ENCODE measurements at places on chromosomes 1 and 21.

DNA sequence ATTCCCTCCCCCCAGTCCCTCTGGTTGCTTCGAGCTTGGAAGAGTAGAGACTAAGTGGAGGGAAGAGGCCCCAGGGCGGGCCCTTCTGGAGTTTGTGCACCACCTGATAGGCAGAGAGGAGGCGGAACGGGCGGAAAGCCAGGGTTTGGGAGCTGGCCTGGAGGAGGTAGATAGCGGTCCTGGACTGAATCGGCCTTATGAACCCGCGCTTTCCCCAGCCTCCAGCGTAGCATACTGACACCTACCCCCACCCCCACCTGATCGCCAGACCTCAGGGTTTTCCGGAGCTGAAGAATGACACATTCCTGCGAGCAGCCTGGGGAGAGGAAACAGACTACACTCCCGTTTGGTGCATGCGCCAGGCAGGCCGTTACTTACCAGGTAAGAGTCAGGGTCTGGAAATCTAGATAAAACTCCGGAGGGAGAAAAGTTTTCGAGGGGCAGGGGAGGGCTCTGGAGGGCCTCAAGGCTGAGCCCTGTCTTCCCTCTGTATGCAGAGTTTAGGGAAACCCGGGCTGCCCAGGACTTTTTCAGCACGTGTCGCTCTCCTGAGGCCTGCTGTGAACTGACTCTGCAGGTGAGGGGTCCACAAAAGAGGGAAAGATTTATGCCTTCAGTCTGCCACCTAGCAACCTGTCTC is 705 bp downstream of the UROD start:
- DNase-seq, result no peak

DNA sequence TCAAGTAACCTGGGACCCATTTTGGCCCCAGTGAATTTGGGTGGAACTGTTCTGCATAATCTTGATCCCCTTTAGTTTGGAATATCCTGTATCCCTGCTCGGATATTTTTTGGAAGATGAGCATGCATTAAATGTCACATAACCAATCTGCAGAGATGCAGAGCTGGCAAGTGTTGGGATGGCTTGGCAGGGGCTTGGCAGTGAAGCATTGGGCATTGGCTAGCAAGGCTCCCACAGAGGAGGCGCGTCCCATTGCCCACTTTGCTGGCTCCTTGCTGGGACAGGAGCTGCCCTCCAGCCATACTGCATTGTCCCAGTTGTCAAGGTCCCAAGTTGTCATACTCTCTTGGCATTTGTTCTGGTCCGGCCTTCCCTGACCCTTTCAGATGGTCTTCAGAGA is 29.9 kb downstream of the LAMC2 start:
- DNase-seq, result no peak

DNA sequence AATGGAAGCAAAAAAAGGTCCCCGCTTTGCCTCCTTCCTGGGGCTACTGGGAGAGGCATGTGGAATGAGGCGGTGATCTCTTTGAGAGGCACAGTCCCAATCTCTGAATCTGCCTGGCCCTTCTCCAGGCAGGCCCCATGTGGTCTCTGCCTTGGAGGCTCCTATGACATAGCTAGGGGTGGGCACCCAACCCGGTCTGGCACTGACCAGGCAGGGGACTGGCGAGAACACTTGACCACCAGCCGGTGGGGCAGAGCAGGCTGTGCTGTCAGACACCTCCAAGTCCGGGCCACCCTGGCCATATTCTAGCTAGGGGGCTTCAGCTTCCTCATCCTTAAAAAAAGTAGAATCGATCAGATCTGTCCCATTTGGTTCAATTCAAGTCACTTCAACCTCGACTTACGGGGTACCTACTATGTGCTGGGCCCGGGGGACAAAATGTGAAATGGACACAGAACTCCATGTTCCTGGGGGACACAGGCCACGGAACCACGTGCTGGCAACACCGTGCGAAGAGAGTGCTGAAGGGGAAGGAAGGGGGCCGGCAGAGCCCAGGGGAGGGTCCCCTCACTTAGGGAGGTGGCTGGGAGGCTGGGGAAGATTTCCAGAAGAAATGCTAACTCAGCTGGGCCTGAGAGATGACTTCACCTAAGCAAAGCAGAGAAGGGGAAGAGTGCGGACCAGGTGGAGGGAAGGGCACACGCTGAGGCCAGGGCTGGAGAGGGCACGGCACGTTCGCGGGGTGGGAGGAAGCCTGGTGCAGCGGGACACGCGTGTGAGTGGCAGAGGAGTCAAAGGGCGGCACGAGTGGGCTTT is 33.3 kb downstream of the HSPG2 start:
- no peak for DNase-seq

DNA sequence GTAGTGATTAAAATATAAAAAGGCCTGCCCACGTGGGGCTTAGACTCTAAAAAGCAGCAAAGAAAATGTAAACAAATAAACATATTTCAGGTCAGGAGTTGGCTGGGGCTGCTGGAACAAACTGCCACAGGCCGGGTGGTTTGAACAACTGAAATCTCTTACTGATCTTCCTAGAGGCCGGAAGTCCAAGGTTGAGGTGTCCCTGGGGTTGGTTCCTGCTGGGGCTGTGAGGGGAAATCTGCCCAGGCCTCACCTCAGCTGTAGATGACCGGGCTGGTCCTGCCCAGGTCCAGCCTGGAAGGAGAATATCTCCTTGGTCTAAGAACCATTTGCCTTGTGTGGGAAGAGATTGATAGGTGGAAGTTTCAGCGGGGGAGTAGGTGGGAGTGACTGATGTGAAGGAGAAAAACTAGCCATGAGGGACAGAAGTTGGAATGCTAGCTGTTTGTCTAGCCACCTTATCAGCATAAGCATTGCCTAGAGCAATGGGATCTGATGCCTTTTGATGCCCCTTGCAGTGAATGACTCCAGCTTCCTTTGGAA is 221.1 kb downstream of the DYRK1A start:
- DNase-seq, result no peak

GRCh38 chr1:221272940-221273339 is 393.7 kb downstream of the HLX start:
- DNase-seq, result no peak

DNA sequence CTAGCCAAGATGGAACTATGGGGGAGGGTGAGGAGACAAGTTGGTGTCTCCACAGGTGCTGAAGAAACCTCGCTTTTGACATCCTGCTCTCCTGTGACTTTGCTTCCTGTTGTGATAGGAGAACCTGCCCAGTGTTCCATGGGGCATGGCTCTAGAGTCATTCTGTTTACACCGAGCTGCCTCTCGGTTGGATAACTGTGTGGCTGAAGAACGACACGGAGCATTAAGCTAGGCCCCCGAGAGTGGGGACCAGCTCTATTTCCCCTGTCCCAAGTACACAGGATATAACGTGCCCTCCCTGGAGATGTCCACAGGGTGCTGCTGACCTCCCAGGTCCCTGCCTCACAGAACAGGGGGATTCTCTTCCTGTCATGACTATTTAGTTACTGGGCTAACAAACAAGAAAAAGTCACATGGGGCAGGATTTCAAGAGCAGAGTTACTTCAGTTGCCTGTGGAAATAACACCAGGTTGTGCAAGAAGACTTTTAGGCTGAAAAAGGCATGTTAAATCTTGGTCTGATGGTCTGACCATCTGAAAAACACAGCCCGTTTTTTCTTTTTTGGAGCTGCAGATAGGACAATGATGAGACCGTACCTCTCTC is 29.4 kb upstream of the PPP2R5A start:
- no peak for DNase-seq

DNA sequence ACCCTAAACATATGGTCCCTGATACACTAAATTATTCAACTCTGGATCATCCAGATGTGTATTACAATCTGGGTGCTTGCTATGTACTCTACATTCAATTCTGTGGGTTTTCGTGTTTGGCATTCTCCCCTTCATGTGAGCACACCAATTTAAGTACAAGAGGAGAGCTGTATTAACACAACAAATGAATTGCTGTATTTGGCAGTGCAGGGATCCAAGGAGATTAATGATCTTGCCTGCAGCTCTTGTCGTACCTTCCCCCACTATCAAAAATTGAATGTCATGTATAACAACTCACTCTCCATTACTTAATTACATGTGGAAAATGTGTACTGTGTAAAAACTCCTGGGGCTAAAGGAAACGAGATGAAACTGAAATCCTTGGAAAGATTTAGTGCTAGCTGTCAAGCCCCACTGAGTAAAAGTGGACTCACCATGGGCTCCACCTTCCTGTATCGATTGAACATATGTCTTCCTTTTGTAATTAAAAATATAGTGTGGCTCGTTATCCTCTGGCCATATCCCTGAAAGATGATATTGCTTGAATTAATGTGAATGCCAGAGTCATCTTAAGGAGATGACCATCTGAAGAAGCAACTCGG is 172.2 kb upstream of the L1TD1 start:
- no peak for DNase-seq

GRCh38 chr1:7972285-7972684 is 10.8 kb downstream of the PARK7 start:
- DNase-seq, result no peak

DNA sequence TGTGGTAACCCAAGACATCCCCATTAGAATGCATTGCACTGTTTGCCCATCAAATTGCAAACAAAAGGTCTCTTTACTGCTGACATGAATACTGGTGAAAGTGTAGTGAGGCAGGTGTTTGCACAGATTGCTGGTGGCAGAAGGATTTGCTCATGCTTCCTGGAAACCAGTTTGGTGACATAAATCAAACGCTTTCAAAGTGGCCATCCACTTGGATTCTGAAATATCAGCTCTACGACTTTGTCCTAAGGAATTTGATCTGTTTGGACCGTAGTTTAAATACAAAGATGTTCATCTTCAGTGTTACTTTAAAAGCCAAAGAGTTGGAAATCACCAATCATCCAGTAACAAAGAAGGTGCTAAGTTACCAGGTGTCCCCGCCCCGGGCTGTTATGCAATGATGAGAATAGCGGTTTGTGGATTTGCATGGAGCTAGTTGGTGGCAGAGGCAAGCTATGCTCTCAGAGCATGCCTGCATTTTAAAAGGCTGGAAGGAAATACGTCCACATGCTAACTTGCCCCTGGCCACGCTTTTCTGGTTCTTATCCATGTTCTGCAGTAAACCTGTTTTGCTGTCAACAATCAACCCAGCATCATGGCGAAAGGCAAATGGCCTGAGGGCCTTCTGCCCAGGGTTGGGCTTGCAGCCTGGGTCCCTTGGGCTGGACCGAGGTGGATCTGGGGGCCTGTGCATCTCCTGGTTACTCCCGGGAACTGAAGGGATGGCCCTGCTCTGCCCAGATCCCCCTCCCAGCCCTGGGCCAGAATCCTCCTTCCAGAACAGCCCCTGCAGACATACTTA is 49.2 kb downstream of the UMODL1 start:
- DNase-seq, result peak; percentile 91
